DMS 273 treated with DMSO at 0.1 percent for 48 hours (cell line): ENCODE measurements at places on chromosomes 16 and 17.

DNA sequence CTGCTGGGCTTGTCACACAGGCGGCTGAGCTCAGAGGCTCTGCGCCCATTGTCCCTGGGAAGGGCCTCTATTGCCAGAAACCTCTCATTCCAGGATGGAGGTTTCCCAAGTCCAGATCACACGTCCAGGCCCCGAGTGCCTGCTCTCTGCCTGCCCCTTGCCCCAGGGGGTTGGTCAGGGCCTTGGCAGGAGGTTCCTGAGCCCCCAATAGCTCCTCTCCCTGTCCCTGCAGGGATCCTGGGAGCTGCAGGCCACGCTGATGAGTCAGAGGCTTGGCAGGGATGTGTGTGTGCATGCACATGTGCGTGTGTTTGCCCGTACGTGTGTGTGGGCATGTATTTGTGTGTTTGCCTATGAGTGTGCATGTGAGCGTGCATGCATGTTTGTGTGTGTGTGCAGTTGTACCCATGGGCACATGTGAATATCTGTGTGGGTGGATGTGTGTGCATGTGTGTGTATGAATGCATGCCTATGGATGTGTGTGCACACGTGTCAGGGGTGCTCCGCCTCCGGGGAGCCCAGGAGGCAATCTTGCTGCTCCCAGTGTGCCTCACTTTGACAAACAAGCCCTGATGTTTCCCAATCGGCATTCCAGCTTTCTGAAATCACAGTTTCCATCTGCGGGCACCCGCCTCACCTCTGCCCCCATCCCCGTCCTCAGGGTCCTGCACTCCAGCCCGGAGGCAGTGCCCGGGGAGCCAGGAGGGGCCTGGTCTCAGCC, 98.4 kb upstream of the GSE1 start:
- DNase-seq, result no peak

GRCh38 chr17:70709596-70709995, 540.3 kb downstream of the KCNJ2 start:
- no peak for DNase-seq

DNA sequence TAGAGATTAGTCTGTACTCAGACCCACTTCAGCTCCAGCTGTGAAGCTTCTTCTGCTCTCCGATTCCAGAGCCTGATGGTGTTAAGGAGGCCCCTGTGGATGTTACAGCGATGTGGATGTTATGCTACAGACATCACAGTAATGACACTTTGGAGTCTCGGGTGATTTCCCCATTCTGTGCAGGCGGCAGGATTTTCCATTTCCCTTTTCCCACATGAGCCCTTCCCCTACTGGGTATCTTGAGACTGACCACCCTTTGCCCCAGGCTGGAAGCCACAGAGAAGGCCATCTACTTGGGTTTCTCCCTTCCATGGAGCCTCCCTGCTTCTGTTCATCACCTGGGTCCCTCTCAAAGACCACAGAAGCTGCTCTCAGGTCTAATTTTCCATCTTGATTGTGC, 78.3 kb downstream of the KCNJ12 start:
- DNase-seq, result no peak

GRCh38 chr16:58692450-58692849, 7.9 kb upstream of the SLC38A7 start:
- no peak for DNase-seq

GRCh38 chr16:15950869-15951268, 1.5 kb downstream of the ABCC1 start:
- no peak for DNase-seq

- DNase-seq, result no peak
Observed at GRCh38 chr16:4233431-4233830, 8.4 kb downstream of the SRL start.

GRCh38 chr16:6125483-6126259, 1028.1 kb upstream of the EEF2KMT start:
- no peak for DNase-seq

- DNase-seq, result no peak
Observed at GRCh38 chr16:88057656-88058055, 106.4 kb downstream of the BANP start.

- no peak for DNase-seq
Observed at GRCh38 chr17:49494986-49495841, at the start of gene NGFR. Gene NGFR (plus strand): TSS chr17:49495293. CDS start chr17:49495418, 125 bp downstream.

DNA sequence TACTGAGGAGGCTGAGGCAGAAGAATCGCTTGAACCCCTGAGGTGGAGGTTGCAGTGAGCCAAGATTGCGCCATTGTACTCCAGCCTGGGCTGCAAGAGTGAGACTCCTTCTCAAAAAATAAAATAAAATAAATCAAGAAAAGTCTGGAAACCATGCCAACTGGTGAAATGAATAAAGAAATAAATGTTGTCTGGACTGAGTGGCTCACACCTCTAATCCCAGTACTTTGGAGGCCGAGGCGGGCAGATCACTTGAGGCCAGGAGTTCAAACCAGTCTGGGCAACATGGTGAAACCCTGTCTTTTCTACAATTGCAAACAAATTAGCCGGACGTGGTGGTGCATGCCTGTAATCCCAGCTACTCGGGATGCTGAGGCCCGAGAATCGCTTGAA, 744 bp upstream of the LRRC37A3 start:
- DNase-seq, result no peak

DNA sequence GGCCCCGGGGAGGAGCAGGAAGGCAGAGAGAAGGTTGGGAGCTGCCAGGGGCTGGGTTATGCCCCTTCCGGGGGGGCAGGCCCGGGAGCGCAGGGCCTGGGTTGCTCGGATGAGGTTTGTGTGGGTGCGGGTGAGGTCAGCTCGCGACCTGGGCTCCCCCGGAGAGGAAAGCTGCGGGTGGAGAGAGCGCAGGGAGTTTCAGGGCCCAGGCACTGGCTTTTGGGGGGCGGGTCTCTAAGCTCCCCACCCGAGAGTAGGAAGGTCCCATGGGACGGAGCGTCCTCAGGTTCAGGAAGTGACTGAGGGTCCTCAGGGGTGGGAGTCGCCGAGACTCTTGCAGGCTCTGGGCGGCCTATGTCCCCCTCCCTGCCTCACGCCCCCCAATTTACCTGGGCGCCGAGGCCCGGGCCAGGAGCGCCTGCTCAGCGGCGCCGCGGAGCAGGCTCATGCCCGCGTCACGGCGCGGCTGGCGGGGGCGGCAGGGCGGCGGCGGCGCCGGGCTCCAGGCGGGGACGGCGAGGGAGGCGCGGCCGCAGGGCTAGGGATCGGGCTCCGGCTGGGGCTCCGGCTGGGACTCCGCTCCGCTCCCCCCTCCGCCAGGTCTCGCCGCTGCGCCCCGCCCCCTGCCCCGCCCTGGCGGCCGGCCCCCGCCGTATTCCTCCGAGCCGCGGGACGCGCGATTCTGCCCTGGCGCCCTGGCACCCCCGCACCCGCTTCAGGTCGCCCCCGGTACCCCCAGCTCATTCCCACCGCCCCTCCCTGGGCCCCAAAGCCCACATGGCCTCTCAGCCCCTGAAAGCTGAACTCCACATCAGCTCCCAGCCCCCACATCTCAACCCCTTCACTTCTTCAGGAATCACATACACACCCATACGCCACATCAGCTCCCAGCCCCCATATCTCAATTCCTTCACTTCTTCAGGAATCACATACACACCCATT, at the start of gene DOK4:
TSS of gene DOK4 (minus strand) at position 578 of the 942 bp plus-strand sequence. CDS start 6,986 bp downstream, outside the sequence.
- DNase-seq, result peak; percentile 24

- DNase-seq, result no peak
Observed at GRCh38 chr17:53722407-53722806, 100.3 kb upstream of the KIF2B start.

DNA sequence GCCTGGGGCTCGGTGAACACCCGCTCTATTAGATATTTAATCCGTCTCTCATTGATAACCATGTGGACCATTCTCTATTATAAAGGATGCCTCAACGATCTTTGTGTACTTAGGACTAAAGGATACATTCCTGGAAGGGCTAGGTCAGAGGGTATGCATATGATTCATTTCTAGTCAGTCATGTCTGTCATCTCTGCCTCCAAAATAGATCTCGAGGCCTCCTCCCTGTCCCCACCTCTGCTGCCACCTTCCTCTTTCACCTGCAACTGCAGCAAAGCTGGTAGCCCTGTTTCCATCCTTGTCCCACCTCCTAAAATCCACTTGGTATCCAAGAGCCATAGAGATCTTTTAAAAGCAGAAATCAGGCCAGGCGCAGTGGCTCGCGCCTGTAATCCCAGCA, 121.5 kb downstream of the KATNIP start:
- no peak for DNase-seq

- peak; percentile 82 for DNase-seq
Observed at GRCh38 chr17:64377769-64378282, 12.8 kb downstream of the PECAM1 start.

DNA sequence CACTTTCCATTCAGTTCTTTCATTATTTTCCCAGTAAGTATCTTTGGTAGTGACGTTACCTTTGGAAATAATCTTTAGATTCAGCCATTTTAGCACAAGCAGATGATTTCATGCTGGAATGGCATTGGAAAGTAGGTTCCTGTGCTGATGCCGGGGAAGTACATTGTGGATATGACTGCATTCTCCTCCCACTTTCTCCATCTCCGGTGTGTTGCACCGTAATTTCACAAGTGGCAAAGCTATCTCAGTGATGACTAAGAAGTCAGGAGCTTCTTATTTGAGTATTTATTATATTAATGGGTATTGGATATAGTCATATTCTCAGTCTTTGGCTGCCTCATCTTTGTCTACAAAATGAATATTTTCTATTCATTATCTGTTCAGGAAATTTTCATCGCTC, 69.8 kb downstream of the MRTFB start:
- no peak for DNase-seq

DNA sequence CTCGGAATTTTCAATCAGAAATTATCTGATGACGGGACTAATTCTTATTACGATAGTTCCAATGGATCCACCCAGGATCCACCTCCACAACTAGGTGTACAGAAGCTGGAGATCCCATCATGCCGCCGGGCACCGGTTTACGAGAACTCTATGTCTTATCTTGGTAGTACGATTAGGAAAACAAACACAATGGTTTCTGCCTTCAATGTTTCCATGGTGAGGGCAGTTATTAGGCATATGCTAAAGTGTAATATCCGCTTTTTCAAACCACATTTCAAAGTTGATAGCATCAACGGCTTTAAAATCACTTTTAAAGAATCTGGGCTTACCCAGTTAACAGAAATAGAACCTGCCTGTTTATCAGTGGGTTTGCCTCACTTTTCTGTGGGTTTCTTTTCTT, 705.7 kb downstream of the MAF start:
- no peak for DNase-seq

DNA sequence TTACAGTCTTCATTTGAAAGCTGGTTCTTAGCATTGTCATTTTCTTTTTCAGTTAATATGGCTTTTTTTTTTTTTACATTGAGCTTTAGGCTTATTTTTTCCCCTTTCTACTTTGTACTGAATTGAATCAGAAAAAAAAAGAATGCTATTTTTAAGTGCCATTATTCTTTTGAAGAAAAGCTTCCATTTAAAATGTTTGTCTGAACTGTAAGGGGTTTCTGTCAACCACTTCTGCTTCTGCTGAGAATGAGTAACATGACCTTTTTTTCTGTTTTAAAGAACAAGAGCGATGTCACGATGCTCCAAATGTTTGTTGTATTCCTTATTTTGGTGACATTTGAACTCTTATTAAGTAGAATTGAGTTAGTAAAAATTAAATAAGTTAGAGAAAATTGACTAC, 50.0 kb downstream of the MRTFB start:
- DNase-seq, result no peak

DNA sequence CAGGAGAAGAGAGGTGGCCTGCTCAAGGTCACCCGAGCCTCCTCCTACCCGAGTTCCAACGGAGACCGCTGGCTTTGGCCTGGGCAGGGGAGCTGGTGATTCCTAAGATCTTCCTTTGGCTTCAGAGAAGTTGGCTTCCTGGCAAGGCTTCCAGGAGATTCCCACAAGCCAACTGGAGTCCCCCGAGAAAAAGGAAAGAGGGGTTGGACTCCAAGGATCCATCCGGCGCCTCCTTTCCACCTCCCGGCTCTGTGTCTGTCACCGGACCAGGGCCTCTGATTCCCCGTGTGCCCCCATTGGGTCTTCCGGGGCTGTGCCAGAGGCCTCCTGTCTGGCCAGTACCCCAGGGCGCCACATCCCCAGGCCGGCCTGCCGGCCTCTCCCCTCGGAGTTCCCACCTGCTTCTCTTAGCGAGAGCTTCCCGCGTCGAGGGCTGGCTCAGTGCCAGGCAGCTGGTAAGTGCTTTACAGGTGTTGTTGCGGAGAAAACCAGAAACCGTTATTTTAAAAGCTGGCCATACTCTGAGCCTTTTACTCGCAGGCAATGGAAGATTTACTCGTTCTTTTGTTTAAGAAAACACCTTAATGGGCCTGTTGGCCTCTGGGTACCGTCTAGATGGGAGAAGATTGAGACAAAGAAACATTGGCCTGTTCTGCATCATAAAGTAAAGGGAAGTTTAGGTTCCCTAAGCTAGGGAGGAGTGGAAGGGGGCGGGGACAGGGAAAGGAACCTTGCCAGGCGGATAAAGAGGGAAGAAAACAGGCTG, 258.4 kb upstream of the SDK2 start:
- DNase-seq, result no peak
